ENCODE measurements at places on chromosomes 5 and 9. TPM values are rescaled to one million over a fixed set of nuclear protein-coding genes. Genes with fewer than 3 reads are reported as not detected.
A peak's percentile ranks its signal among the peaks of the same experiment; 100 is the strongest.

DNA sequence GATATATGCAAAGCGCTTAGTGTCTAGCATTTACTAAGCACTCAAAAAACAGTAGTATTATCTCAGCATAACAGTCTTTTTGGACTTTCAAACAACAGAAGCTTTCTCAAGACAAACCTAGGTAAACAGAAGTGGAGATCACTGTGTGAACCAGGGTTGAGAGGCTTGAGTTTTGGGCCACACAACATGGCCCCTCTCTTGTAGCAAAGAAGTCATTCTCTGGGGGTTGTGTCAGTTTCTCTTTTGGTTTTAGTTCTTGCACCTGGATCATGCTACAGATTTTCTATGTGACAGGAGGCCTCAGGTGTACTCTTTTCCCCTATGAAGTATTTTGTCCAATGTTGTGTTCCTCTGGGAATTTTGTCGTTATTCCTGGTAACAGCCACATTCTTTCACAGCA lies 30.0 kb downstream of the INSYN2B start:
- H3K36me3 ChIP-seq = peaks cover 17% of the 10 kb centered on the region
- DNase-seq = no peak
- peaks cover 3% of the 10 kb centered on the region for H3K4me1 ChIP-seq
- no peaks in the 10 kb centered on the region for H3K27me3 ChIP-seq

DNA sequence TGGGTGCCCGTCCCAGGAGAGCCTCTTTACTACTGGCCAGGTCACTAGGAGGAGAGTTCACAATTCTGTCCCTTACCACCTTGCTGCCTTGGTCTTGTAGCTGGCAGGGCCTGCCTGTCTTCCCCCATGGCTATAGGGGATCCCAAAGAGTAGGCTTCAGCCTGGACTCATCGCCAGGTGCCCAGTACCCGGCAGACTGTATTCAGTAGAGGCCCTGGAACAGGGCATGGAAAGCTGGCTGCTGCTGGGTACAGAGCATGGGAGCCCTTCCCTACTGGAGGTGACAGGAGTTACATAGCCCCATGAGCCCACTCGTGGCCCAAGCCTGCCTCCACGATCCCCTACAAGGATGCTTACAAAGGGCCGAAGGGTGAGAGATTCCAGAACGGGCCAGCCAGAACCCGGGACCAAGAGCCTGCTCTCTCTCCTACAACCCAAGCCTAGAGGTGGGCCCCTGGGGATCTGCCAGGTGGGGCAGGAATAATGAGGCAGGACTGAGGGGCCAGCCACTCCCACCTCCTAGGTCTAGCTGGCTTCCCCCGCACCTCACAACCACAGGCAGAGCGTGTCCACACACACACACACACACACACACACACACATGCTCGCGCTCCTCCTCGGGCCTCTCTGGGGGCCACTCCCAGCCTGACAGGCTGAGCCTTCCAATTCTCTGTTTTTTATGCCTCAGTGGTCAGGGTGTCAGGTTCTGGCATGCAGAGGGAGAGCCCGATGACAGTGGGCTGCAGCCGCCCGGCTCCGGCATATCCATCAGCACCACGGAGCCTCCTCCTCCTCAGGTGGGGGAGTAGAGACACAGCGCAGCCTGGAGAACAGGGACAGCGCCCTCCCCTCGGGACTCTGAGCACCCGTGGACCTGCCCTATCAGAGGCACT lies 186.0 kb downstream of the PAX5 start:
- DNase-seq = no peak
- no peaks in the 10 kb centered on the region for H3K36me3 ChIP-seq
- no peak overlapping the region for H3K27ac ChIP-seq

GRCh38 chr5:1477341-1477740 lies 32.1 kb upstream of the SLC6A3 start:
- DNase-seq = no peak
- peaks cover 11% of the 10 kb centered on the region for H3K36me3 ChIP-seq
- H3K4me1 ChIP-seq = no peaks in the 10 kb centered on the region
- no peak overlapping the region for H3K4me3 ChIP-seq

DNA sequence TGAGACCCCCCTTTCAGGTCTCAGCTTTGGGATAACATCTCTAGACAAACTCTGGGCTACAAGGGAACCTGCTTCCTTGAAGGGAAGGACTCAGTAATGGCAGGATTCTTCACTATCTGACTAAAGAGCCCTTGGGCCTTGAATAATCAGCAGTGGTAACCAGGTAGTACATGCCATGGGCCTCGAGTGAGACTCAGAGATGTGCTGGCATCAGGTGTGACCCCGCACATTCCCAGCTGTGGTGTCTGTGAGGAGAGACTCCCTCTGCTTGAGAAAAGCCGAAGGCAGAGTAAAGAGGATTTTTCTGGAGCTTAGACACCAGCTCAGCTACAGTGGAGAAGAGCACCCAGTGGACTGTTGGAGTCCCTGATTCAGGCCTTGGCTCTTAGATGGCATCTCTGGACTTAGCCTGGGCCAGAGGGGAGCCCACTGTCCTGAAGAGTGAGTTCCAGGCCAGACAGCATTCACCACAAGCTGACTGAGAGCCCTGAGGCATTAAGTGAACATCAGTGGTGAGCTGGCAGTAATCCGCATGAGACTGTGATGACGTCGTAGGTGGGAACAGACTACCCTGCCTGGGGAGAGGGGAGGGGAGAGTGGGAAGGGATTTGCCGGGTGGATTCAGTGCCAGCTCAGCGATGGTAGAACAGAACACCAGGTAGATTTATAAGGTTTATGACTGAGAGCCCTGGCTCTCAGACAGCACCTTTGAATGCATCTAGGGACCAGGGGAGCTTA lies 5.3 kb upstream of the ZNF782 start:
- no peak overlapping the region for H3K4me3 ChIP-seq
- peaks cover 5% of the 10 kb centered on the region for H3K4me1 ChIP-seq
- peaks cover 14% of the 10 kb centered on the region for H3K27me3 ChIP-seq
- no peak for DNase-seq

GRCh38 chr9:121230256-121230655 lies 28.6 kb upstream of the RAB14 start:
- no peak for DNase-seq
- peaks cover 2% of the 10 kb centered on the region for H3K4me1 ChIP-seq

DNA sequence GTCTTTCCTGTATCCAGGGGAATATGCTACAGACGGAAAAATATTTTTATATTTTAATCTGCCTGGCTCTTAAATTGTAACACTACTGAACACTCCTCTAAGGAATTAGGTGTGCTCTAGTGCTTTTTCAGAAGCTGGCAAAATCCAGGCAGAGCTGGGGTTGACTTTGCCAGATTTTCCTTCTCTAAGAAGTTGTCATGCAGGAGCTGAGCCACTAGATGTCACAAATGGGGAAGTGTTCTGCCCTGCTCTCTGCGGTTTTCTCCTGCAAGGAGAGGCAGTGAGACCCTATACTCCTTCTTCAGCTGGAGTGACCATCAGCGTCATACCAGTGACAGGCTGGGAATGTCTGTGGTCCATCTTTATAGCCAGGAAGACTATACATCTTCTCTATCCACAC lies 112.5 kb downstream of the HAPLN1 start:
- H3K4me3 ChIP-seq = no peak overlapping the region
- no peak overlapping the region for H3K27ac ChIP-seq
- DNase-seq = no peak
- H3K36me3 ChIP-seq = no peaks in the 10 kb centered on the region

GRCh38 chr9:87035879-87036278 lies 88.6 kb upstream of the GAS1 start:
- H3K4me1 ChIP-seq = no peaks in the 10 kb centered on the region
- peaks cover 4% of the 10 kb centered on the region for H3K27me3 ChIP-seq

DNA sequence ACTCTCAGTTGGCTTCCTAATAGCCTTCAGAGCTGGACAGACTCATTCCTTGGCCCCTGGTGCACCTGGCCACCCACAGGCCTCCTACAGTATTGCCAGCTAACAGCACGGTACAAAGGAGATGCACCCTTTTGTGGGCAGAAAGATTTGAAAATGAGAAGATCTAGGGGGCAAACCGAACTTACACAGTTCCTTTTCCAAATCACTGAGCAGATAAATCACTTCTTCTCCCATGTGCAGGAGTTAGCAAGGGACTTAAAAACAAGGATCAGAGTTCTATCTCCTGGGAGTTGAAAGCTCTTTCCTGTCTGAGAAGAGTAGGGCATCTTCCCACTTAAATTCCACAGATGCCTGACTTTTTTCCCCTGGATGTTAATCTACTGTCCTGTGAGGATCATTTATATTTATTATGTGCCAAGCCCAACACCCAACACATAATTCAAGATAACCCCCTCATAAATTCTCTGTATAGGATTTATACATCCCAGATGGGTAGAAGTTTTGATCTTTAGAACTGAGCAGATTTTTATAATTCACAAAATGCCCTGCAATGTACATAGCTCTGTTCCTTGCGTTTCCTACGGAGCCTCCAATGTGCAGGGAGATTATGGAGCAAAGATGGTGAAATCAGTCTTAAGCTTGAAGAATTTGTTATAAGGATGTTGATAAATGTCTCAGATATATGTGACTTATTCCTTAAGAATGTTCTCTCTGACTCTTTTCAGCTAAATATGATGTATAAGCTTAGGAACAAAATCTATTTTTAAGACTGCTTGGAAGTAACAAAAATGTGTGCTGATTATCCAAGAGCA lies 207.2 kb upstream of the DAPK1 start:
- no peaks in the 10 kb centered on the region for H3K36me3 ChIP-seq
- H3K4me3 ChIP-seq = no peak overlapping the region
- H3K4me1 ChIP-seq = no peaks in the 10 kb centered on the region
- no peaks in the 10 kb centered on the region for H3K27me3 ChIP-seq
- H3K27ac ChIP-seq = no peak overlapping the region

- peaks cover 82% of the 10 kb centered on the region for H3K4me1 ChIP-seq
- peak overlapping the region; percentile 93 for H3K27ac ChIP-seq
- peak overlapping the region; percentile 55 for H3K4me3 ChIP-seq
- H3K27me3 ChIP-seq = no peaks in the 10 kb centered on the region
- H3K36me3 ChIP-seq = peaks cover 6% of the 10 kb centered on the region
Observed at GRCh38 chr5:142798099-142798770, 28.1 kb downstream of the ARHGAP26 start.

DNA sequence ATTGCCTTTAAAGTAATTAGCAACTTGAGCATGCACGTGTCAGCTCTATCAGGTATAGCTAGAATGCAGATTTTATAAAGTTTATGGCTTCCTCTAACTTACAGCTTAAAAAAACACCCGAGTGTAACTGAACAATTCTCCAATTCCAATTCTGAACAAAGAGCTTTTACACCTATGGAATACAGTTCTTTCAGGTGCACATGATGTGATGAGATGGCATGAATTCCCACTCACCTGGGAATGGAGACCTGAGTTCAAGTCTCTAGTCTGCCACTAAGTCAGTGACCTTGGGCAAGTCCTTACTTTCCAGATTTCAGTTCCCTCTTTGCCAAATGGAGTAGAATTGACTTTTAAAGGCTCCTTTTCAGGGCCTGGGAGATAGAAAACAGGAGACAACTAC lies 1.8 kb downstream of the ZFAND5 start:
- H3K27me3 ChIP-seq = no peaks in the 10 kb centered on the region
- peak overlapping the region; percentile 74 for H3K27ac ChIP-seq
- H3K4me3 ChIP-seq = peak overlapping the region; percentile 82
- H3K36me3 ChIP-seq = peaks cover 45% of the 10 kb centered on the region
- DNase-seq = no peak

- H3K4me1 ChIP-seq = peaks cover 12% of the 10 kb centered on the region
- peaks cover 12% of the 10 kb centered on the region for H3K27me3 ChIP-seq
- no peak for DNase-seq
- H3K36me3 ChIP-seq = no peaks in the 10 kb centered on the region
- no peak overlapping the region for H3K27ac ChIP-seq
Observed at GRCh38 chr5:91061946-91062562, 321.1 kb downstream of the ARRDC3 start.

DNA sequence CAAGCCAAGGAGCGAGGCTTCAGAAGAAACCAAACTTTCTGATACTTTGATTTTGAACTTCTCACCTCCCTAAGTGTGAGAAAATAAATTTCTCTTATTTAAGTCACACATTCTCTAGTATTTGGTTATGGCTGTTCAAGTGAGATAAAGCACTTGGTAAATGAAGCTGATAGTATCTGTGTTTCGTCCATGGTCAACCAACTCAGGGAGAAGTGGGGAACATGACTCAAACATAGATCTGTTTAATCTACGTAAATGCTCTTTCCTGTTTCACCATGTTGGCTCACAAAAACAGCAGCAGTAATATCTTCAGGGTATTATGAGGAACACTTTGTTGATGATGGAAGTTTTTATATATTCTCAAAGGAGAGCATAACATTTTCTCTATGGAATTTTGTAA lies 2167.2 kb upstream of the C9orf72 start:
- H3K36me3 ChIP-seq = no peaks in the 10 kb centered on the region
- H3K27me3 ChIP-seq = no peaks in the 10 kb centered on the region
- DNase-seq = no peak
- H3K4me1 ChIP-seq = no peaks in the 10 kb centered on the region
- H3K27ac ChIP-seq = no peak overlapping the region

DNA sequence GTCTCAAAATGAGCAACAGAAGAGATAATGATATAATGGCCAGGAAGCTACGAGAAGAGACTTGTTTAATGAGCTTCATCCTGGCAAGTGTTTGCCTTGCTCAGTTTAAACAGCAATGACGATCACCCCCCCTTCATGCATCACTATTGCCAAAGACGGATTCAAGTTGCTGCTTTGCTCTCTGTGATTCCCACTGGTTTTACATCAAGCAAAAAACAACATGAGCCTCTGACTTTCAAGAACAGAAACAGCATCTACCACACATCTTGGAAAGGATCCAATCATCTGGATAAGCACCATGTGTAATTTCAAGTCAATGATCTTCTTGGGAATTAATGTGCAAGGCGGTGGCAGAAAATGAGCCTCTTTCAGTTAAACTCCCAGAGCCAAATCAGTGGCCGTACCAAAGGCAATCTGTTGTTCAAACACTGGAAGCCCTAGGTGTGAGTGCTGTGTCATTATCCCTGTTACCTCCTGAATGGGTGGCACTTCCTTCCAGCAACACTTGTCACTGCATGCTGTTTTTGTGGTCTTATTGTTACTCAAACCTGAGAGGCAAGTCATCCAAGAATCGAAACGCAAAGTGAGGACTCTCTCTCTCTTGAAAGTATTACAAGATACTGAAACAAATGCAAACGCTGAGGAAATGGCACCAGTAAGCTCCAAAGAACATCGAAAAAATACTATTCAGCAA lies 72.8 kb downstream of the MED27 start:
- peak overlapping the region; percentile 51 for H3K27ac ChIP-seq
- H3K36me3 ChIP-seq = peaks cover 3% of the 10 kb centered on the region
- no peak overlapping the region for H3K4me3 ChIP-seq
- peak; percentile 37 for DNase-seq

GRCh38 chr5:178387061-178387855 lies 154.7 kb upstream of the PHYKPL start:
- no peak for DNase-seq
- no peaks in the 10 kb centered on the region for H3K4me1 ChIP-seq
- H3K27me3 ChIP-seq = no peaks in the 10 kb centered on the region
- H3K27ac ChIP-seq = no peak overlapping the region
- no peak overlapping the region for H3K4me3 ChIP-seq

The PCDHGB2 gene
- total RNA-seq = 0.13 TPM

The SLC45A2 gene
- total RNA-seq = 0.34 TPM

The SV2C gene
- not detected for total RNA-seq

The IFNA13 gene
- not detected for total RNA-seq

The OGN gene
- not detected for total RNA-seq

The LCP2 gene
- total RNA-seq = 386 TPM

The FAXDC2 gene
- not detected for total RNA-seq

The NKD2 gene
- total RNA-seq = 3.2 TPM

The PCDHB12 gene
- total RNA-seq = not detected

The SLC25A2 gene
- total RNA-seq = 0.39 TPM

The KLHL3 gene
- 13.7 TPM for total RNA-seq
